ENCODE measurements at places on chromosomes 13 and 19.

DNA sequence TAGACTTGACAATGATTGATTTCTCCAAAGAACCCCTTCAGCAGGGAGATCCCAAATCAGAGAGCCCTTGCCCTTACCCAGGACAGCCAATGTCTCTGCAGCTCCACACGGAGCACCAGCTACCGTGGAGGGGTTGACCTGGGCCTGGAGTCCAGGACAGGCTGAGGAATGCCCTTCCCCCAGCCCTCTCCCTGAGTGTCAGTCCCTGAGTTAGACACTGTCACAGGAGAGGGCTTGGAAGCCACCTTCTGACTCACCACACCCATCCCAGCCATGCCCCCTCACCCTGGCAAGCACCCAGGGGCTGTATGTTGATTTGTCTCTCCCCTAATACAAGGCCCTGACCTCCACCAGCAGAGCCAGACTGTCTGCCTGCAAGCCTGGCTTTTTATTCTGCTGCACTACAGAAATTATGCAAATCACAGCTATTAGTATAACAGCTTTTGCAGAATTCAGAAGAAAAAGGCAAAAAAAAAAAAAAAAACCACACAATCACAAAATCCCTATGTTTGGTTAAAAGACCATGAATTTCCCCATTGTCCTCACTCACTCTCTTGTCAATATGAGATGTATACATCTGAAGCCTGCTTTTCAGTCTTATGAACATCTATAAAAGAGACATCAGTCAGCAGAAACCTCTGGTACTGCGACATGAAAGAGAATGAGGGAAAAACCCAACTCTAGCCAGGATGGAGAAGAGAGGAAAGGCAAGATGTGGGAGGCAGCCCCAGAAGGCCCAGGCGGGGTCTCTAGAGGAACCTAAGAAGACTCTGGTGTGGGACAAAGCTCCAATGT is 240.7 kb downstream of the UQCRFS1 start:
- no peak for DNase-seq

- no peak for DNase-seq
These were observed 7.1 kb downstream of the MIDN start for GRCh38 chr19:1255186-1256161.

- no peak for DNase-seq
These were observed 934 bp downstream of the KXD1 start for GRCh38 chr19:18558604-18559003.

DNA sequence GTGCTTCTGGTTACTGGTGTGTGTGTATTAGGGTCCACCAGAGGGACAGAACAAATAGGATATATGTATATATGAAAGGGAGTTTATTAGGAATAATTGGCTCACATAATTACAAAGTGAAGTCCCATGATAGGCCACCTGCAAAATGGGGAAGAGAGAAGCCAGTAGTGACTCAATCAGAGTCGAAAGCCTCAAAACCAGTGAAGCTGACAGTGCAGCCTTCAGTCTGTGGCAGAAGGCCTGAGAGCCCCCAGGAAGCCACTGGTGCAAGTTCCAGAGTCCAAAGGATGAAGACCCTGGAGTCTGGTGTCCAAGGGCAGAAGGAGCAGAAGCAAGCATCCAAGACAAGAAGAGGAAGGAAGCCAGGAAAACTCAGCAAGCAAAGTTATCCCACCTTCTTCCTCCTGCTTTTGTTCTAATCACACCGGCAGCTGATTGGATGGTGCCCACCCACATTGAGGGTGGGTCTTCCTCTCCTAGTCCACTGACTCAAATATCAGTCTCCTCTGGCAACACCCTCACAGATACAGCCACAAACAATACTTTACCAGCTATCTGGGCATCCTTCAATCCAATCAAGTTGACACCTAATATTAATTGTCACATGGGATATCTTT is 21.7 kb upstream of the SCEL start:
- DNase-seq = no peak

DNA sequence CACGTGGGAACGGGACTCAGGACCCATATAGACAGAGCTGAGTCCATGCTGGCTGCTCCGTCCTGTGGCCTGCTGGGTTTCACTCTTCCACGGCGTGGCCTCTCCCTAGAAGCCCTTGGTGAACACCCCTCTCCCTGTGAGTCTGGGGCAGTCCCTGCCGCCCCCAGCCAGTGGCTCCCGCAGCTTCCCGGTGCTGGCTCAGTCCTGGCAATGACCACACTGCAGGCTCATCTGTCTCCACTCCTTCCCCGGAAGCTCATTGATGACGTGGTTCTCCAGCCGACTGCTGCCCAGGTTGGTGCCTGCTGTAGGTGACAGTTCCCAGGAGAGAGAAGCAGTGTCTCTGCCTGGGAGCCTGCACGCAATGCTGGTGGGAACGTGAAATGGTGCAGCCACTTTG is 2.1 kb upstream of the TEX29 start:
- no peak for DNase-seq

DNA sequence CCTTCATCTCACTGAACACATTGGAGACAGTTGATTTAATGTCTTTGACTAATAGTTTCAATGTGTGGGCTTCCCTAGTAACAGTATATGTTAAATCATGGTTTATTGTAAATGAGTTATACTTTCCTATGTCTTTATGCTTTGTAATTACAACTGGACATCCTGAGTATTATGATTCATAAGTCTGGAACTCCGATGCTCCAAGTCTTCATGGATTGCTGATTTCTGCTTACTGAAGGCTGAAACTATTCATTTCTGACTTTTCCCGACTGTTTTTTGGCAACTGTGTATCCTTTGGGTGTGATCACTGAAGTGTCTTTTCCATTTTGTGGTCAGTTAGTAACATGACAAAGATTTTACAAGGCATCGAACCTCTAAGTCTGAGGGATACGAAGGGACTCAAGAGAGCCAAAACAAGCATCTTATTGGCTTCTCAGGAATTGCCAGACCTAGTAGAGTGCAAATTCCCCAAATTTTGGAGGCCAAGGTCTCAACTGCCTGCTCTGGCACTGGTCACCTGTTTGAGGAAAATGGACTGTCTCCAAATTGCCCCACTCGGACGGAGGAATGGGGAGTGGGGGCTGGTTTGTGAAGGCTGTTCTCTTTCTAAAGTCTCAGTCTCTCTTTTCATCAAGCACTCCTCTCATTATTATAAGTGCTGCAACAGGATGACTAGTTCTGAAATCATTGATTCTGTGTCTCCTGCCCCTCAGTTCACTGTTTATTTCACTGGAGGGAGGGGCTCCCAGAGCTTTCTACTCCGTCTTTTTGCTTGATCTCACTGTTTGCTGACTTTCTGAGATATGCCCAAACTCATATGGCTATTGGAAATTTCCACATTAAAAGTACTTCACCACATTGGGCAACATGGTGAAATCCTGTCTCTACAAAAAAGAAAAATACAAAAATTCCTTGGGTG is 20.2 kb upstream of the CD70 start:
- DNase-seq = peak; percentile 69
